T-helper 22 cell (primary cell): ENCODE measurements at places on chromosomes 12 and 14.

DNA sequence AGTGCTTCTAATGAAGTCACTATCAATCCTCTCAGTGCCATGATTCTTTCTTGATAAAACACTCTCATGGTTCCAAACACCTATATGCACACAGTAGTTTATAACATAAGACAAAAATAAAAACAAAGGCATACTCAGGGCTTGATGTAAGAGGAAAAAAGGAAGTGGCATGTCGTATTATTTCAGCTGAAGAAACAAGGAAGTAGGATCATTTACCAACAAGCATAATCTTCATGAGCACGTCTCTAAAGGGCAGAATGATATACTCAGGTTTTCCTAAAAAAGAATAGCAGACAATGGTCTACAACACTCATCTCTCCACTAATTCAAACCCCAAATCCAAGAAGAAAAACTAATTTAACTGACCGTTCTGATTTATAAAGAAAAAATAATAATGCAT is 33.9 kb downstream of the NUMB start:
- no peak for DNase-seq

- DNase-seq, result no peak
Measured at GRCh38 chr12:56679883-56680575, 8.1 kb downstream of the PTGES3 start.

DNA sequence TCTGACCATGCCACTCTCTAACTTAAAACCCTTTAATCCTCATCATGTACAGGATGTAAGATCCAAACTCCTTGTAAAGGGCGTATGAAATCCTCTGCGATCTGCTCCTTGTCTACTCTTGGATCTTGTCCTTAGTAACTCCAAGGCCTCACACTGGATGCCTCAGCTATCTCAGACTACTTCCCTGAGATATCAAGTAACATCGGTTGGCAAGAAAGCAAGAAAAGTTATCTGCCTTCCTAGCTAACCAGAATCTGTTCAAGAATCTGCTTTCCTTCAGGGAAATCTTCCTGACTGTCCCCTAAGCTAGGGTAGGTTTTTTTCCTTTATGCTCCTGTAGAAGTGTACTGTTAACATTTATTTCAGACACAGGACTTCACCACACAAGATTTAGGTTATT is 82.6 kb downstream of the TAOK3 start:
- no peak for DNase-seq

- no peak for DNase-seq
Measured at GRCh38 chr14:53470351-53471043, 317.4 kb upstream of the DDHD1 start.

DNA sequence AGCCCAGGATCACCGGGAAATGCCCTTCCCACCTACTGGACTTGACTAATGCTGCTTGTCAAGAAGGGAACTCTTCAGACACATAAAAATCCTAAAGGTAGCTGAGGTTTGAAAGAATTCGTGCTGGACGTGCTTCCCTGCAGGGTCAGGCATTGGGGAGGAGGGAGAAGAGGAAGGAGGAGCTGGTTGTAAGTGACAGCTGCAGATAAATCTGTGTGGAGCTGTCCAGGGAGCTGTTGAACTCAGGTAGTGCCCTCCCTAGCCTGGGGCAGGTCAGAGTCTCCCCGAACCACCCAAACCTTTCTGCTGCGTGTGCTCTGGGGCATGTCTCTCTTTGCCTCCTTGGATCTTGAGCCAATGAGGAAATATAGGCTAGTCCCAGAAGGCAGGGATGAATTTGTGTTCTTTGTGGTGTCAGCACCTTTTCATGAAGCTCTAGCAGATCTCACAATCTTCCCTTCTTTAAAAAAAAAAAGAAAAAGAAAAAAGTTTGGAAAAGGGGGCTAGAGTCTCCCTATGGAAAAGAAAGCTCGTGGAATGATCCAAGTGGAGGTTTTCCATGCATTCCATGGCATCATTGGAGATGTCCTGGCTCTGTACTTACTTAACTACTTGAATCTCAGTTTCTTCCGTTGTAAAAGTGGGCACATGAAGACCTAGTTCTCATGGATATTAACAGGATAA is 23.6 kb upstream of the FOS start:
- no peak for DNase-seq

DNA sequence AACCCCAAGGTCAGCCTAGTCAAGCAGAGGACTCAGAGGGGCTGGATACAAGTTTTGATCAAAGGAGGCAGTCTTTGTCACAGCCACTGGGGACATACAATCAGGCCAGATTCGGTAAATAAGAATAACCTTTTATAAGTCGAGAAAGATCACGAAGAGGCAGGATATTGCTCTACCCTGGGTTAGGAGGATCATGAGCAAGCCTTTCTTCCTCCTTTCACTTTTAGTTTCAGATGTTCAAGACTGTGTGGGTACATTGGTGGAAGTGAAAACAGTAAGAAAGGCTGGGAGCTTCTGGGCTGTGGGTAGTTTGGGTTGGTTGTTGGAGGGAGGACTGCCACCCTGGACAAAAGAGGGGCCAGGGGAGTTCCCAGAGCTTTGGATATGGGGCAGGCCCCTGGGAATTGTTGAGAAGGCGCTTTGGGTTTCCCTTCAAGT is 127.7 kb downstream of the SNAPC1 start:
- DNase-seq, result no peak

- no peak for DNase-seq
Measured at GRCh38 chr12:127613056-127613455, 653.9 kb upstream of the TMEM132C start.

DNA sequence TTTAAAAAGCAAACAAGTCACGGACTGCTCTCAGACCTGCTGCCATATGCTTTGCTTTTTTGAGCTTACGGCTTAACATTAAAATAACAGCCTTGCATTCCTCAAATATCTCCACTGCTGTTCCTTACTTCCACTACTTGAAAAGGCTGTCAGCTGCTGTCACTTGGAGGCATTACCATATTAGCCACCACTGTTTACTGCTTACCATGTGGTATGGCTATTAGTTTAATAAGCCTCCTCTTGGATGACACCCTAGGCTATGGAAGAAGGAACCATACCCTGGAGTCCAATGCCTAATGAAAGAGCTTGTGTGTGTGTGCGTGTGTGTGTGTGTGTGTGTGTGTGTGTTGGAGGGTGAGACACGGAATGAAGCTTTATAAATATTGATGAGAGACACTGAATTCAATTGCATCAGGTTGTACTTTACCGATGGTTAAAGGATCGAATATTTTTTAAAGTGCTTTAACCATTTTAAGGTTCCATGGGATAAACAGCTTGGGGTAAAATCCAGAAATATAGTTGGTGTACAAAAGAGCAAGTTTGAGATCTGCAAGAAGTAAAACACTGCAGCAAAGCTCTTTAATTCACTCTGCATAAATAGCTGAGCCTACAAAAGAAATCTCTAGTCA is 174.5 kb downstream of the TTC7B start:
- no peak for DNase-seq

DNA sequence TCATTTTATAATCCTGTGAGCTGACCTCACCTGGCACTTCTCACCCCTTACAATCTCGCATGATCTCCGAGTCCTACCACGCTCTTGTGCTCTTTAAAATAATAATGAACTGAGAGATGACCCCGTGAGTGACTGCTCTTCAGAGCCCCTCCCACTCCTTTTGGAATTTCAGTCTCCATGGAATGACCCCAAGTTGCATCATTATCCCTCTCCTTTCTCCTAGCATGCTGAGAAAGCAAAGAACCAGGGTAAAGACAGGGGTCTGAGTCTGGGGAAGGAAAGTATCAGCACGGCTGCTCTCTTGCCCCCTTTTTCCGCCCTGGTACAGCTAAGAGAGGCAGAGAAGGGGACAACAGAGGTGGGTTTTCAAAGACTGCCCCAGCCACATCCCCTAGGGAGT is 178.3 kb upstream of the PLEKHA5 start:
- DNase-seq, result no peak

GRCh38 chr12:5003025-5003666 is 40.5 kb upstream of the KCNA5 start:
- DNase-seq, result peak; percentile 7

DNA sequence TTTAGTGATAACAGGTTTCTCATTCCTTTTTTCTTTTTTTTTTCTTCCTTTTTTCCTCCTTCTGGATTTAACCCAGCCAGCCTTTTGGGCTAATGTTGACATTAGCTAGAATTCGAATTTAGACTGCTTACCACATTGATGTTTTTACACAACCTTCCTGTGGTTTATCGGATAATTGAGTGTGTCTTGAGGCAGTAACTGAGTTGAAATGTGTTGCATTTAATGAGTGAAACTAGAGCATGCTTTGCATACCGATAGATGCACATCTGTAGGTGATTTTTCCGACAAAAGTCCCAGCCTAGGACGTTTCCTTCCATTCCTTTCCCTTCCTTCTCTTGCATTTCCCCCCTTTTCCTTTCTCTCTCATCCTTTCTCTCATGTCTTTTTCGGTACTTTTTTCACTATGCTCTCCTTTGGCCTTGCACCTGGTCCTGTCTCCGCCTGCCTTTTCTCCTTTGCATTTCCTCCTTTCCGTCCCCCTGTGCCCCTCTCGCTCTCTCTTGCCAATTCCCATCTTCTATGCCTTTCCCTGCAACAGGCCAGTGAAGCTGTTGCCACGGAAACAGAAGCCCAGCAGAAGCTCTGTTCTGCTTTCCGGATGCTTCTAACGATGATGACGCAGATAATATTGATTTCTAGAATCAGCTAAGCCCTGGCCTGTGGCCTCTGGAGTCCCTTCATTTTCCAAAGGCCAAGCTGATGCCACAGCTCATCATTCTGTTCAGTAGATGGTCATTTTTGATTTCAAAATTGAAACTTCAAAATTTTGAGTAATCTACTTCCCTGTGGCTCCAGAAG is 76.1 kb downstream of the SLC25A47 start:
- no peak for DNase-seq

GRCh38 chr12:100566887-100567637 is 6.4 kb upstream of the GAS2L3 start:
- no peak for DNase-seq

DNA sequence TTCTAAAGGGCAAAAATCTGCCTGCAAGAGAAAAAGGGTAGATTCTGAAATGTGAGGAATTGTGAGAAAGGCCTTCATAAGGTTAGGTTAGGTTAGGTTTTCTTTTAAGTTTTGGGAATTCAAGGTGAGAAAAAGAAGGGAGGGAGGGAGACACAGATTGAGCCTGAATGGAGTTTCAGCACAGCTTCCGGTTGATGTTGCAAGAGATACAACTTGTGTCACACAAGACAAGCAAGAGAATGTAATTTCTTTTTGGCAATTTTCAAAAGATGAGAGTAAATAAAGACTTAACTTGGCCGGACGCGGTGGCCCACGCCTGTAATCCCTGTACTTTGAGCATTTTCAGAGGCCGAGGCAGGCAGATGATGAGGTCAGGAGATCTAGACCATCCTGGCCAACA is 63.8 kb downstream of the CPSF2 start:
- DNase-seq, result no peak

GRCh38 chr14:100769035-100769939 is 42.6 kb downstream of the DLK1 start:
- no peak for DNase-seq

GRCh38 chr14:69880893-69881292 is 1.7 kb downstream of the SMOC1 start:
- no peak for DNase-seq

GRCh38 chr12:2986876-2987275 is 27.7 kb downstream of the TEAD4 start:
- no peak for DNase-seq

GRCh38 chr14:49193332-49194065 is 392.7 kb downstream of the RPS29 start:
- no peak for DNase-seq

DNA sequence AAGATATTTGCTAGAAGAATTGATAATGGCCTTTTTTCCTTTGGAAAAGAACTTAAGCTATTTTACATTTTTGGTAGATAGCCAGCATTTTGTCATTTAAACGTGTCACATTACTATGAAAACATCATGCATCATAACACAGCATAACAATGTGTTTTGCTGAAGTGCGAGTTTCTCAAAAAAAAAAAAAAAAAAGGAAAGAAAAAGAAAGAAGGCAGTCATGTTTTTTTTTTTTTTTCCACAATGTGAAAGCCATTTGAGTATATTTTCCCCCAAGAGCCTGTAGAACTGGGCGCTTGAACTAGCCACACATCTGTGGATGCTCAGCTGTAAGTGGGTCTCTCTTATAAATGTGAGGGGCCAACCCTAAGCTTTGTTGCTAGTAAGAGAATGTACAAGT is 300.1 kb downstream of the AKAP6 start:
- no peak for DNase-seq

DNA sequence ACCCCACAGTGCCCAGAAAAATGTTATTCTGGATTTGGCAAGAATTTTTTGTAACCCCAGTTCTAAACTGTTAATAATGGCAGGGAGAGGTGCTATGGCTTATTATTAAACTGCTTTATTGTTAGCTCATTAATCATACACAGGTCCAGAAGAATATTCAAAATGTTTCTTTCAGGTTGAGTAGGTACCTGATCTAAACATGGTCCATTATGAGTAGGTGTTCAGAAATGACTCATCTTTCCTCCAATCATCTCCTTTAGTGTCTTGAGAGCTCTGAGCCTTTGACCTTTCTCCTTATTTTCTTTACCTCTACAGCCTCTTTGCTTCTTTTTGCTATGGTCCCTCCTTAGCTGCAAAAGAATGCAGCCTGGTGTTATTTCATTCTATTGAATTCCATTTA is 211.0 kb upstream of the GARIN6 start:
- no peak for DNase-seq

DNA sequence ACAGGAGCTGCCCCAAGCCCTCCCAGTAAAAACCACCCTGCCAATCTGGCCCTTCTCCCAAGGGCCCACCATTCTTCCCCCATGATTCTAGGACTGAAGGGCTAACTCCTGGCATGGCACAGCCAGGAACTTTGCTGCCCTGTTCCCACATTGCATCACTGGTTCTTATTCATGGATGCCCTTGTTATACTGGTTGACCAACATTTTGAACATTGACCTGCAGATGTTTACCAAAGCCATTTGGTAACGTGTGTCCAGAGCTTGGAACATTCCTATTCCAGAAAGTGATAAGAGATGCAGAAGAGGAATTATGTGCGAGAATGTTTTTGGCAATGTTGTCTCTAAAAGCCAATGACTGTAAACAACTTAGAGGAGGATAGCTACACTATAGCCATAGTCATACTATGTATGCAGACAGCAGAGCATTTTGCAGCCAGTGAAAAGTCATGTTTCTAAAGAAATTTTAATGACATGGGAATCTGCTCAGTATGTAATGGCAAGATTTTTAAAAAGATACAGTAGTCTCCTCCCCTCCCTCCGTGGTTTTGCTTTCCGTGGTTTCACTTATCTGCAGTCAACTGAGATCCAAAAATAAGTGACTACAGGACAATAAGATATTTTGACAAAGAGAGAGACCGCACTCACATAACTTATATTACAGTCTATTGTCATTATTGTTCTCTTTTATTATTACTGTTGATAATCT is 108.8 kb downstream of the DAAM1 start:
- no peak for DNase-seq
